Stimulated activated CD4-positive, alpha-beta T cell treated with anti-CD3 and anti-CD28 coated beads, TNF-alpha, amount 100 ng/mL, for 48 hours (primary cell): ENCODE measurements at places on chromosomes 7 and 10.

DNA sequence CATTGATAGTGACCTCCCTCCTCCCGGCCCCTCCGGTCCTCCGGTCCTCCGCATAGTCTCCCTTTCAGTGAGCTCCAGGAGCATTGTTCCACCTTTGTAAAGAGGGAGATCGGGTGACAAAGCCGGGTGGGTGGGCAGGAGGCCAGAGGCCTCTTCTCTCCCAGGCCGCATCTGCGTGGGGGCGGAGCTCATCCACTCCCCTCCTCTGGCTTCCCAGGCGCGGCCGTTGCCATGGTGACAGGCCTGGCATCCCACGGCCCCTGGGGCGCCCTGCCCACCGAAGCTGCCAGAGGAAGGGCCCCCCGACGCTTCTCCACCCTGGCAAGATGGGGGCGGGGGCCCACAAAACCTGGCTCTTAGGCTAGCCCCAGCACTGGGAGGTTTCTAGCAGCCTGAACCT, 4.4 kb upstream of the FZD9 start:
- DNase-seq, result no peak

- no peak for DNase-seq
Observed at GRCh38 chr10:128067691-128068397, 58.4 kb downstream of the MKI67 start.

- no peak for DNase-seq
Observed at GRCh38 chr7:96921771-96922170, 83.6 kb upstream of the DLX6 start.

- DNase-seq, result no peak
Observed at GRCh38 chr10:48307711-48308018, 1.2 kb downstream of the MAPK8 start.

DNA sequence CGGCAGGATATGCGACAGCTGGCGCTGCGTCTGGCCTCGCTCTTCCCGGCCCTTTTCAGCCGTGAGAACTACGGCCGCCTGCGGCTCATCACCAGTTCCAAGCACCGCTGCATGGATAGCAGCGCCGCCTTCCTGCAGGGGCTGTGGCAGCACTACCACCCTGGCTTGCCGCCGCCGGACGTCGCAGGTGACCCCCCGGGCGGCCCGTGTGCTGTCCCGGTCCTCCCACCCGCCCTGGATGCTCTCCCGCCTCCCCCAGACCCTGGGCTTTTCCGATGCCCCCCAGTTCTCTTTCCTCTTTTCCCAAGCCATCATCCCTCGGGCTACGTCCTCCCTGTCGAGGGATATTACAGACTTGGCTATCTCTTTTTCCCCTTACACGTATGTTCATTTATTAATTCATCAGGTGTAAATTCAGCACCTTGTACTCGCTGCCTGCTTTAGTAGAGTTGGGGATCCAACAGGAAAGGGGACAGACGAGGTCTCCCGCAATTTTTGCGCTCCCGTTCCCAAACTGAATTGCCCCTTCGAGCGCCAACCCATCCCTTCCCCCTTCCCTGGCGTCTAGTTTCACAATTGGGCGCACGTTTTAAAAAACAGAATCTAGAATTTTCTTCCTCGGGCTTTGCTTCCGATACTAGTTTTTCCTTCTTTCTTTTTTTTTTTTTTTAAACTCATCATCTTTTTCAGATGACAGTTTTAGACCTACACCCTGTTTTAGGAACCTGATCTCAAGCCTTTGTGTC, 846 bp downstream of the MINPP1 start:
- peak; percentile 20 for DNase-seq

GRCh38 chr7:91263384-91264045, 718 bp upstream of the FZD1 start:
- DNase-seq, result no peak

DNA sequence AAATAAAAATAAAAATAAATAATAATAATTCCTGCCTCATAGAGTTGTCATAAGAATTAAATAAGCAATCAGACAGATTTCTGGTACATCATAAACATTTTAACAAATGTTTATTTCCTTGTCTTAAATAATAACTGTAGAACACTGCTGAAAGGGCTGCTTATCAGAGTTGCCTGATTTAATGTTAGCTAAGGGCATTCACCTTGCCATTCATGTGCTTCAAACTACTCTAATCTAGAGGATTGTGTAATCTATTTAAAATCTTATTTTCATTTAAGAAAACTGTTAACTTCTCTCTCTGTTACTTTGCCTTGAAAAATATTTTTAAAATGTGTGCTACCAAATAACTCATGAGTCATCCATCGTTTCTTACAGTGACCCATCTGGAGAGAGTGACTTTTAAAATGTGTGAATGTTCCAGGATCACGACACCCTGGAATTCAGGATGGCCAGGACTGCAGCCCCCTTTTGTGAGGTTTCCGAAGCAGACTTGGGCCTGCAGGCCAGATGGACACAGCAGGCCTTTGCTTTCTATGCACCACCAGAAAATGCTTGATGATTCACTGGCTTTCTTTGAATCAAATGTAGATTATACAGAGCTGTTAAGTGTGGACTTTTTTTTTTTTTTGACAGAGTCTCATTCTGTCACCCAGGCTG, 109.1 kb upstream of the TNS3 start:
- DNase-seq, result no peak

GRCh38 chr10:97300980-97301379, 8.5 kb upstream of the ARHGAP19 start:
- DNase-seq, result no peak

DNA sequence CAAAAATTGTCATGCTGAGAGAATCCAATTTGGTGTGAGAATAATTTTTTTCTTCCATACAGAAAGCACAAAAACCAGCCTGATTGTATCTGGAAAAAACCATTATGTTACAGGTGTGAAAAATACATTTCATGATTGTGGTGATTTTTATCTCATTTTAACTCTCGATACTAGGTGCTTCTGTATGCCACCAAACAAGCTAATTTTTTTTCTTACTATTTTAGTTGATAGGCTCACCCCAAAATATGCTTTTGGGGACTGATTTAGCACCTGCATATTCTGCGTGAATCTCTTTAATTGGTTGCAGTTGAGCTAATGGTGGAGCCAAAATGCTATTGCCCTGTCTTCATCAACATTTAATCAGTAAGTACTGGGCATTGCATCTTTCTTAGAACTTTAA, 1.9 kb downstream of the DMTF1 start:
- DNase-seq, result no peak

- no peak for DNase-seq
Observed at GRCh38 chr7:107996072-107996882, 6.7 kb downstream of the LAMB1 start.

- no peak for DNase-seq
Observed at GRCh38 chr7:156178857-156179256, 366.6 kb upstream of the SHH start.

DNA sequence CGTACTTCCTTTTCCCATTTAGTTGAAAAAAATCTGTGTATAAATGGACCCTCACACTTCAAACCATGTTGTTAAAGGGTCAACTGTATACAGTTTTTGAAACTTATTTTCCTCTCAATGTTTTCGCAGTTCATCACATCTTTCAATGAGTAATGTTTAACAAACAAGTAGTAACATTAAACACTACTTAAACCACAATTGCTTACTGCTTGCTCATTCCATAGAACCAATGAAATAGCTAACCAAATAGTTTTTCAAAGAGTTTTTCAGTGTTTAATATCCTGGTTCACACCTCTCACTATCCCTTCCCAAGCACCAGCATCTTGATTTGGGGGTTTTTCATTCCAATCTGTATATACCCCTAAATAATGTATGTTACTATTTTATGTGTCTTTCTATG, 9.1 kb downstream of the SEM1 start:
- no peak for DNase-seq

GRCh38 chr7:41045556-41046123, 657.2 kb downstream of the INHBA start:
- DNase-seq, result no peak

DNA sequence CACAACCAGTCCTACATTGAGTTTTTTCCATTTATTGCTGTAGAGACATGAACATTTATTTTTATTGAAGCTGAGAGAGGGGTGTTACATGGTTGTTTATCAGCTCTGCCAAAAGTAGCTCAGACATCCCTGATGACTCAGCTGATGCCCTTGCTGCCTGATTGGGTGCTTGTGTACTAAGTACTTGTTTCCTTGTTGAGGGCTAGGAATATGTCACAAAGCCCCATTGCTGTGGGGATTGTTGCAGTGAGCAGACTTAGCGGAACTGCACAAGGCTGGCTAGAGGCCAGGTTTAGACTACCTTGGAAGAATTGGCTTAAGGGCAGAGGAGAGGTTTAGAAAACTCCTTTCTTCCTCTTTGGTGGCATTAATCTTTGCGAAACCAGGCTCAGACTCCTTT, 110.6 kb downstream of the AUTS2 start:
- DNase-seq, result no peak

DNA sequence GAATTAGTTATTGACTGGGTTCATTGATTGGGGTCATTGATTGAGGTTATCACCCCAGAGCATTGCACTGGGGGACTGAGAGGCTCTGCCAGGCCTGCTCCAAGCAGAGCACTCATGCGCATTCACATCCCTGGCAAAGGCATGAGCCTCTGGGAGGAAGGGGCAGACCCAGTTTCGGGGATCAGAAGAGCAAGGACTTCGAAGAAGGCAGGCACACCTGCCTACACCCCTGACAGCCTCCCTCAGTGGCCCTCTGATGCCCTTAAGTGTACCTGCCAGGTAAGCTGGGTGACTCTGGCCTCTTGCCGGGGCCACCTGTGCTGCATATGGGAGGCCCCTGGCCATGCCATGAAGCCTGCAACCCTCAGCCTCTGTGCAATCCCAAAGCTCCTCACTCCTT, 181.1 kb downstream of the PTPN20 start:
- no peak for DNase-seq

- DNase-seq, result no peak
Observed at GRCh38 chr10:36048236-36048635, 406.1 kb upstream of the FZD8 start.

GRCh38 chr10:43083764-43084163, 6.9 kb downstream of the RET start:
- no peak for DNase-seq

- no peak for DNase-seq
Observed at GRCh38 chr10:5526691-5527331, 2.0 kb downstream of the CALML3 start.

DNA sequence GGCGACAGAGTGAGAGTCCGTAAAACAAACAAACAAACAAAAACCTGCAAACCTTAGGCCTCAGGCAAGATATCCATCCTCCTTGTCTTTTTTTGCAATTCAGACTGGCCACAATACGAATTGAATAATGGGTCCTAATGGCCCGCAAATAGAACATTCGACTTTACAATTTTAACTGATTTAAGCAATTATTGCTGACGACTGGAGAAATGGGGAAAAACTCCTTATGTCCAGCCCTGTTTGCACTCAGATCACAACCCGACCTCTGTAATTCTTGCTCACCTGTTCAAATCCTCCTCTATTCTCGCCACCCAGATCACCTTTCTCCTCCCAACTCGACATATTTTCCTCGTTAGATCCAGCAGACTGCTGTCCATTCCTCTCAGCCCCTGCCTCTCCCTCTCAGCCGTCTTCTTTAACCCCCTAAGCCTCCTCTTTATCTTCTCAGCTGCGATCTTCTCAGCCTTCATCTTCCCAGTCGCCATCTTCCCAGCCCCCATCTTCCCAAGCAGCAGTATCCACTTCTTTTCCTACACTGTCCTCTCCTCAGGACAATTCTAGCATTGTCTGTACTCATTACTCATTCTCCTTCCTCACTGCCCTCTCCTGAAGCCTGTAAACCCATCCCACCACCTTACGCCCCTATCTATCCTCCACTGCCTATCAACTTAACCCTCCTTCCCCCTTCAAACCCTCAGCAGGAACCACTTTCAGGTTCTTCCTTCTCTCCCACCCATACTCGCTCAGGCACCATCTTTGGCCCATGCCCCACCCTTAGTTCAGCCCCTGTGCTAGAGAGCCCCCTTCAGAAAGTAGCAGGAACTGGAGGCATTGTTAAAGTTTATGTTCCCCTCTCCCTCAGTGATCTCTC, 61.8 kb downstream of the LRRC17 start:
- DNase-seq, result no peak

- no peak for DNase-seq
Observed at GRCh38 chr7:67916571-67917436, 920.2 kb downstream of the TYW1 start.

- DNase-seq, result no peak
Observed at GRCh38 chr10:97116462-97117162, 69.1 kb downstream of the SLIT1 start.

DNA sequence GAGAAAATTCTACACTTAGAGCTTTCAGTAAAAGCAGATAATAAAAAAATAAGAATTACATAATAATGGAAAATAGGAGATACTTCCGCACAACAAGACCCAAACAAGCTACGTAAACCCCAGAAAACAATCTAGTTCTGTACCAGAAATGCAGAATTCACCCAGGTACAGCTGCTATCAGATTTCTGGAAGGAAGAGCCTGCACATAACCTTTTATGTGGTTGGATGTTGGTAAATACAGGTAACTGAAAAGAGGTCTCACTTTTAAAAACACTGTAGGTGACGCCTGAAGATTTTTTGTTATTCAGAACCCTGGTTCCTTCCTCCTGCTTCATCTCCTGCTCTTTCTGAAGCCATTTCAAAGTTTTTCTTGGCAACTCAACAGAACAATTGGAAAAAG, 29.9 kb downstream of the PANK1 start:
- no peak for DNase-seq

DNA sequence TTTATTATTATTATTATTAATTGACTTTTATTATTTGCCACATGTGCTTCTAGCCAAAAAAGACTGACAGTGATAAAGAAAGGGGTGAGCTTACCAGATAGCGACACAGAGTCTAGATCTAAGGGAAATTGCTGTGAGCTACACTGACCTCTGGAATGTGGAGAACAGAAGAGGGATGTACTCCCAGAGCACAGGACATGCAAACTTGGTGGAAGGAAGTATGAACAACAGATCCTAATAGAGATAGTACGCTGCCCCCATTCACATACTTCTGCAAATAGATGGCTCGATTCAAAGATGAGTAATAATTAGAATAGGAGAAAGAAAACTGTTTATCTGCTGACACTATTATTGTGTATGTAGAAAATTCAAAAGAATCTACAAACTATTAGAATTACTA, 109.3 kb upstream of the HPS1 start:
- no peak for DNase-seq

DNA sequence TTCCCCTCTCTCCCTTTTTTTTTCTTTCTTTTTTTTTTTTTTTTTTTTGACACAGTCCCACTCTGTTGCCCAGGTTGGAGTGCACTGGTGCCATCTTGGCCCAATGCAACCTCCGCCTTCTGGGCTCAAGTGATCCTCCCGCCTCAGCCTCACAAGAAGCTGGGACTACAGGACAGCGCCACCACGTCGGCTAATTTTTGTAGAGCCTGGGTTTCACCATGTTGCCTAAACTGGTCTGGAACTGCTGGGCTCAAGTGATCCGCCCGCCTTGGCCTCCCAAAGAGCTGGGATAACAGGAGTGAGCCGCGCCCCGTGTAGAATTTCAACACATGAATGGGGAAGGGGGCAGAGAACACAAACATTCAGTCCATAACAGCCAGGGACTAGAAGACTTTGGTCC, 2.6 kb upstream of the SP4 start:
- DNase-seq, result no peak

- no peak for DNase-seq
Observed at GRCh38 chr10:67657775-67658174, 38.2 kb downstream of the CTNNA3 start.
